ENCODE measurements at places on chromosomes 13 and 19.

DNA sequence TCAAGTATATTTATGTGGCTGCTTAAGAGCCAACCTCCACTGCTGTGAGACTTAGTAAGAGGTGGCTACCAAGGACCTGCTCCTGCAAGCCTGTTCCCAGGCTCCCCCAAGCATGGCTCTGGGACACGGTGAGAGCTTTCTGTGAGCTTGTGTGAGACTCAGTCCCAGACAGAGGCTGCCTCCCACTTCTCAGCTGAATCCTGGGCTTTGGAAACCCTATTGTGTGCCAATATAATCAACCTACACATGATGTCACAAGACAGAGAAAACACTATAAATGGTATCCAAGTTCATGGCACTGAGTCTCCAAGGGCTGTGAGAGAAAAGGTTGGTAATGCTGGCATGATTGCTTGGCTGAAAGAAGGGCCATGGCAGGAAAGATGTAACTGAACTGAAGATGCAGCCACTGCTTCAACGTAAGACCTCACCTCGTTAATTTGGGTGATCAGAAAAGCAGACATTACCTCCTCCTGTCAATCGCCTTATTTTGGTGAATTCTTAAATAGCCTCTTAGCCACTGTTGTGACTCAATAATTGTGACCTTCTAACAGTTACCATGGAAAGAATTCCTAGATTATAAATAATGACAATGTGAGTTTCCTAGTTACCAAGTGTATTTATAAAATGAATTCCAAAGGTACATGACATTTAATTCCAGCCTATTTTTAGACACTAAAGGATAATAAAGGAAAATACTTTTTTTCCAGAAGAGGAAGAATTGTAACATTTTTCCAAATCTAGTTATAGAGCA, 332.0 kb downstream of the IRS2 start:
- no peak for DNase-seq

GRCh38 chr19:50362030-50362412, 3.4 kb downstream of the NAPSA start:
- no peak for DNase-seq

DNA sequence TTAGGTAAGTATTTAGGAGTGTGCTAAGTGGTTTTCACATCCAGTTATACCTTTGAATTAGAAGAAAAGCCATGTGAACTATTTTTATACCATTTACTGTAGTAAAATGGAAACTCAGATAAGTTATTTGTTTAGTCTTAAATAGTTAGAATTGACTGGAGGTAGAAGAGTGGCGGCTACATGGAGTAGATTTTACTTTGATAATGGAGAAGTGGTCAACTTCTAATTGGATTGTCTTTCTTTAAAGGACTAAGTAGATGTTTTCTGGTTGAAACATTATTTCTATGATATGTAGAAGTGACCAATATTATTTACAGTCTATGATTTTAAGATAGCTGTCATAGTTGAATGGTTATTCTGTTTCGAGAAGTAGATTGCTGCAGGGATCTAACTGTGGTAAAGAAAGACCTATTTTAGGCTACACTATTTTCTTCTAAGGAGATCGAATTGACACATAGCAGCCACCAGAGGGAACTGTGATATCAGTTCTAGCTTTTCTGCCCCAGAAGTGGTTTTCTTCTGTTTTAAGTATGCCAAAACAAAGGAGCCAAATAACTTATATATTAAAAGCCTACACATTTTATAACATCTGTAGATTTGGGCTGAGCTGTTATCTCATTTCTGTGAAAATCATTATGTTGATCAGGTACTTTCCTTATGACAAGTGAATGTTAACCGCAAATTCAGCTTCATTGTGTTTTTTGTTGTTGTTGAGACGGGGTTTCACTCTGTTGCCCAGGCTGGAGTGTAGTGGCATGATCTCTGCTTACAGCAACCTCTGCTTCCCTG, 26.1 kb downstream of the ZMYM2 start:
- DNase-seq = peak; percentile 24

DNA sequence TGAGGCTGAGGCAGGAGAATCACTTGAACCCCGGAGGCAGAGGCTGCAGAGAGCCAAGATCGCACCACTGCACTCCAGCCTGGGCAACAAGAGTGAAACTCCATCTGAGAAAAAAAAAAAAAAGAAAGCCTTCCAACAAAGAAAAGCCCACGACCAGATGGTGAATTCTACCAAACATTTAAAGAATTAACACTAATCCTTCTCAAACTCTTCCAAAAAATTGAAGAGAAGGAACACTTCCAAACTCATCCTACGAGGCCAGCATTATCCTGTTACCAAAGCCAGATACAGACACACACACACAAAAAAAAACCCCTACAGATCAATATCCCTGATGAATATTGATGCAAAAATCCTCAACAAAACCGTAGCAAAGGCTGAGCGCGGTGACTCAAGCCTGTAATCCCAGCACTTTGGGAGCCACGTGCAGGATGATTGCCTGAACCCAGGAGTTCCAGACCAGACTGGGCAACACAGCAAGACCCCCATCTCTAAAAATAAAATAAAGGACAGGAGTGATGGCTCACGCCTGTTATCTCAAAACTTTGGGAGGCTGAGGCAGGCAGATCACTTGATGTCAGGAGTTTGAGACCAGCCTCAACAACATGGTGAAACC, 6.2 kb upstream of the EVI5L start:
- DNase-seq = no peak

DNA sequence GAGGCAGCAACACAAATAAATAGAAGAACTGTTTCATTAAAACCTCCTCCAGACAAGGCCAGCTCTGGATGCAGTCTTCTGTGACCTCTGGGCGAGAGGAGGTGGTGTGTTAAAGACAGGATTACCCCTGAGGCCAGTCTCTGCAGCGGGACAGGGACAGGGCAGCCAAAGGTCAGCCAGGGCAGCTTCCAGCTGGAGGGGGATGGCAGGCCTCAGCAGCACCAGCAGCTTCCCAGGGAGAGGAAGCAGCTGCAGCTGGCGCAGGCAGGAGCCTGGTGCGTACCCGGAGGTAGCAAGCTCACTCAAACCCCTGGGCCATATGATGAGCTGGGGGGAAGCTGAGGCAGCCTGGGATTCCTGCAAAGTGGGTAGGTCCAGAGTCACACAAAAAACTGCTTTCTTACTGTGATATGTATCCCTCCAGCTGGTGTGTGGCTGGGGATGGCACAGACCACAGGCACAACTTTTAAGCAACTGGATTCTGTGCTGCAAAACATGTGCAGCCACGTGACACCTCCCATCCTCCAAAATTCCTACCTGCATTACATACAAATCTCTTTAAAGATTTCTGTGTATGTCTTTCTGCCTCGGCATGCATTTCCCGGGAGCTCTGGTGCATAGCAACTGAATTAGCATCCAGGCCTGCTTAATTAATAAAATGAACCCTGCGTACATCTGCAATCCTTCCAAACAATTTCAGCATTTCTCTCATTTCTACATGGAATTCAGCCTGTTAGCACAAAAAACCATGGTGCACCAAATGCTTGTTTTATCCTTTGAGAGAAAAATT, 238.3 kb upstream of the MAB21L1 start:
- DNase-seq = peak; percentile 92

GRCh38 chr19:16342002-16342715, 17.5 kb downstream of the KLF2 start:
- DNase-seq = peak; percentile 82

DNA sequence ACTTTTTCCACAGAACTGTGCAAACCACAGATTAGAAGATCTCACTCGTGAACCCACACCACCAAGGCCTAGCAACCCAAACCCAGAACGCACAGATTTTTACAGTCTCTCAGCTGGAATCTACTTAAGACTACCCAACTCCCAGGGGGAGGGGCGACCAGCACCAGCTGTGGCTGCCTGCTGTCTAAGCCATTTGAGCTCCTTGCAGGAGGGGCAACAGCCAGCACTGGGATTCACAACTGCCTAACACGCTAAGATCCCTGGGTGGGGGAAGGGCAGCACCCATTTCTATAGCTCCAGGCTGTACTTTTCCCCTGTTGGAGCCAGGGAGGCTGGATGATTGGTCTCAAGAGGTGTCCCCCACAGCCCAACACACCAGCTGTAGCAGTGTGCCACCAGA, 368.8 kb downstream of the SUCLA2 start:
- DNase-seq = no peak

DNA sequence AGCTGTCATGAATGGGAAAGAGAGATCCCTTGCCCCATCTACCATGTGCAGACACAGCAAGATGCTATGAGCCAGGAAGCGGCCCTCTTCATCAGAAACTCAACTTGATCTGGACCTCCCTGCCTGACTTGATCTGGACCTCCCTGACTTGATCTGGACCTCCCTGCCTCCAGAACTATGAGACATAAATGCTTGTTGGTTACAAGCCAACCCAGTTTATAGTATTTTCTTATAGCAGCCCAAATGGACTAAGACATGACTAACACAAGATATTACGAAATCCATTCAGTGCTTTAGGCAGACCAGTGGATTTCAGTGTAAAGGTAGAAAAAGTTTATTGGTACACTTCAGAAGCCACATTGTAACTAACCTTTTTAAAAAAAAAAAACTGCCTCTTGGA, 15.6 kb downstream of the PCID2 start:
- peak; percentile 41 for DNase-seq

- peak; percentile 59 for DNase-seq
These were observed 3.2 kb downstream of the KLF16 start for GRCh38 chr19:1860042-1860775.

DNA sequence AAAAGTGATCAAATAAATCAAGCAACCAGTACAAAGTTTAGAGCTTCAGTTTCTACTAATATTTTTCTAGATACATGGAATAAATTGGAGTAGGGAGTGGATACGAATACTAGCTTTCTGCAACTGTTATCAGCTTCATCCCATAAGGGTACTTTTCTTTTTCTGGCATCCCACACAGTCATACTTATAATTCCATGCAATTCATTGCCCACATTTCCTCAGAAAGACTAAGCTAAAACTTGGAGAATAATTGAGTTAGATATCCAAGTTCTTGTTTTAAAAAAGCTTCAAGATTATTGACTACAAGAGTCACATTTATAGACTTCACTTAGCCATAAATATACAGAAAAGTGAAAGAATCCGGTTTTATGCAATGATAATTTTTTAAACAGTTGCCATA, 186.9 kb downstream of the OLFM4 start:
- no peak for DNase-seq

GRCh38 chr13:43354153-43354945, 331.0 kb downstream of the DNAJC15 start:
- DNase-seq = no peak

- no peak for DNase-seq
These were observed 35.4 kb upstream of the MCF2L start for GRCh38 chr13:112933649-112934048.

GRCh38 chr19:3330047-3330446, 36.3 kb upstream of the NFIC start:
- DNase-seq = no peak

DNA sequence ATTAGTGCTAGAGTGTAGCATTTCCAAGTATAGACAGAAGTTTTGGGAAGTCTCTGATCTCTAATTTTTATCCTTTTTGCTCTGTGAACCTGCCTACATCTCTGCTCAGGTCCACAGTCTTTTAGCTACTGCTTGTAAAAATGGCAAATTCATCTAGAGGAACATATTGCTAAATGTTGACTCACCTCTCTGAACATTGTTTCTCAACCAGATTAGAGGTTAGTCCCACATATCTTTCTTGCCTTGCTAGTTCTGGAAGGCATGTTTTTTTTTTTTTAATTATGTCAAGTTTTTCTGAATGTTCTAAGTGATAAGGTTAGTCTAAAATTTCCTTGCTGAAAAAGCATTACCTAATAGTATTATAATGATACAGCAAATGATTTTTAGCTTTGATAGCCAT, 2889.6 kb upstream of the PCDH20 start:
- DNase-seq = no peak

DNA sequence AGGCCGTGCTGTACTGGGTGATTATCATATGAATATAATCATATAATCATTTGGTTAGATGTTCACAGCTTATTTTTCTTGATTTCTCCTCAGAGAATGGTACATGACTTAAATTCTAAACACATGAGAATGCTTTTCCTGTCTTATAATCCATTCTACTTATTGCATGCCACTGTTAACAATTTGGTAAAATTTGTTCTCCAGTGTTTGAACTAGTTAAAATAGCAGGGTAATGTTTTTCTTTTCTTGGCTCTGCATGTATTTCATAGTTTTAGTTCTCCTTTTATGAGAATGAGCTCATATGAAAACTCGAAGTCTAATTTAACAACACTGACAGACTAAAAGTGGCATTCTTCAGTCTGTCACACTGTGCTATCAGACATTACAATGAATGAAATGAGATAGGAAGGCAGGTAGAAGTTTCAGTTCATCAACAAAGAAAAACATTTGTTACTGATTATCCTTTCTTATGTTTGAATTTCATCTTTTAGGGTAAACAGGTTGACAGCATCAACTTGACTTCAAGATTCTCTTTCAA, 10.2 kb downstream of the SPRYD7 start:
- no peak for DNase-seq

DNA sequence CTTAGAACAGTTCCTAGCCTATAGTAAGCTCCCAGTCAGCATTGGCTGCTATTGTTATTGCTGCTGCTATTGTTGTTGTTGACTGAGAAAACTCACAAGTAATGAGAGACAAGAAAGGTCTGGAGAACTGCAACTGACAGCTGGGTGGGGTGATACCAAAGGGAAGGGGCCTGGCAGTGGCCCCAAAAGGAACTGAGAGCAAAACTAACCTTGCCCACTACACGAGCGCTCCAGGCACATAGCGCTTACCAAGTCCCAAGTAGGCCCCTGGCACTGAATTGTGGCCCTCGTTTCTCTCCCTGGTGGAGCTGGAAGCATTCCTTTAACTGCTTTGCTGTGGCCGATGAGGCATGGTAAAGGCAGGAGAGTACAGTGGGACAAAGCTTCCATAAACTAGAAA, 59.7 kb downstream of the KCTD12 start:
- DNase-seq = no peak

GRCh38 chr19:45224645-45225044, 20.6 kb downstream of the EXOC3L2 start:
- DNase-seq = no peak

GRCh38 chr13:27086599-27087265, 84.9 kb downstream of the USP12 start:
- DNase-seq = no peak

DNA sequence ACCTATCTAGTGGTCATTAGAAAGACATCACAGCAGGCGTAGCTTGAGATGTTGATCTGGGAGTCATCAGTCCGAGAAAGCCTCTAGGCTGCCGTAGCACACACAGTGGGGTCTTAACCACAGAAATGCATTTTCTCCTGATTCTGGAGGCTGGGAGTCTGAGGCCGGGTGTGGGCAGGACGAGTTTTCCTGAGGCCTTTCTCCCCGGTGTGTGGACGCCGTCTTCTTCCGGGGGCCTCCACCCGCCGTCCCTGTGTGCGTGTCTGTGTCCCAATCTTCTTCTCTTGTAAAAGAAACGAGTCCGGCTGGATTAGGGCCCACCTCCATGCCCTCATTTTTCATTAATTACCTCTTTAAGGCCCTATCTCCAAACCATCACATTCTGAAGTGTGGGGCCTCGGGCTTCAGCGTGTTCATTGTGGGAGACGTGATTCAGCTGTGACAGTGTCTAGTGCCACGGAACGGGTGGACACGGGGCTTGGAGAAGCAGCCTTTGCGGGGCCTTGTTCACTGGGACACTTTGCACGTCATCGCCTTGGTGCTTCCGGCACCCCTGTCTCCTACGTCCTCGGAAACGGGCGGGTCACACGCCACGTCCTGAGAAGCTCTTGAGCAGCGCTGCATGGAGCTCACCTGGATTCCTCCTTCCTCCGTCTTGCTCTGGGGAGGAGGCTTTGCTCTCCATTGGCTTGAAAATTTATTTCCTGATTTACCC, 208.9 kb upstream of the SOX1 start:
- DNase-seq = no peak

GRCh38 chr19:3512562-3513228, 6.6 kb downstream of the FZR1 start:
- no peak for DNase-seq
